ENCODE measurements at places on chromosomes 2 and 18.

GRCh38 chr2:69968609-69969008, 7.2 kb upstream of the ASPRV1 start:
- no peak for DNase-seq

DNA sequence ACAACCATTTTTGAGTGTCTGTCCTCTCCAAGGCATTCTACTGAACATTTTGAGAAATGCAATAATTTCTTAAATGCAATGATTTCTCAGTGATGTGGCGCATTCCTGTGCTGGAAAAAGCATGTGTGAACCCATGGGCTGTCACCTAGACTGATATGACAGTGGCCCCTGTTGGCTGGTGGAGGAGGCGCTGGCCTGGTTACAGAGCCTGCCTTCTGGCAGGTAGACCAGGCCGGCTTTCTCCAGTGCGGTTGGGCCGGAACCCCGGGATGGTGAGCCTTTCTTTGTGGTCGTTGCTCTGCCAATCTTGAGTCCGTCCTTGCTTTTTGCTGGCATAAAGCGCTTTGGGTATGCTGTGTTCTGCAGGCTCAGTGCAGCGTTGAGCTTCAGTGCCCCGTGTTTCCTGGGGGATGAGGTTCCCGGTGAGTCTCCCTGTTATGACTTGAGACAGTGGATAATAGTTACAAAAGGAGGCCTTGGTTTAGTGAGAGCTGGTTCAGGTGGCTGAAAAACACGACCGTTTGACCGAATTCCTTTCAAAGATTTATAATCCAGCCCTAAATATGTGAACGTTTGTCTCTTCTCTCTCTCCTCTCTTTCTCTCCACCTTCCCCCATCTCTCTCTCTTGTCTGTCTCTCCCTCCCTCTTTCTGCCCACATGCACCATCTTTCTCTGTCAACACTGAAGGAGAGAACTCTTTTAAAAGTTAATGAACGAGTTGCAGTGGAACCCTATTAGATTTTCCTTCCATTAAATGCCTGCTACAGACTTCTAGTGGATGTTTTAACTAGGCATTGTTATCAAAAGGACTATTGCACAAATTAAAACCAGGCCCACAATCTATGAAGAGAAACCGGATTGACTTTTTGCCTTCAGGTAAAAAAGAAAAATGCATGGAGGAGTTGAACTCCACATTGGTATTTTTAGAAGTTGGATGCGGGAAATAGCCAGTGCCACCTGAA, 34.0 kb downstream of the TSHZ1 start:
- peak; percentile 39 for DNase-seq

GRCh38 chr2:239070466-239070865, 222.6 kb downstream of the TWIST2 start:
- no peak for DNase-seq

DNA sequence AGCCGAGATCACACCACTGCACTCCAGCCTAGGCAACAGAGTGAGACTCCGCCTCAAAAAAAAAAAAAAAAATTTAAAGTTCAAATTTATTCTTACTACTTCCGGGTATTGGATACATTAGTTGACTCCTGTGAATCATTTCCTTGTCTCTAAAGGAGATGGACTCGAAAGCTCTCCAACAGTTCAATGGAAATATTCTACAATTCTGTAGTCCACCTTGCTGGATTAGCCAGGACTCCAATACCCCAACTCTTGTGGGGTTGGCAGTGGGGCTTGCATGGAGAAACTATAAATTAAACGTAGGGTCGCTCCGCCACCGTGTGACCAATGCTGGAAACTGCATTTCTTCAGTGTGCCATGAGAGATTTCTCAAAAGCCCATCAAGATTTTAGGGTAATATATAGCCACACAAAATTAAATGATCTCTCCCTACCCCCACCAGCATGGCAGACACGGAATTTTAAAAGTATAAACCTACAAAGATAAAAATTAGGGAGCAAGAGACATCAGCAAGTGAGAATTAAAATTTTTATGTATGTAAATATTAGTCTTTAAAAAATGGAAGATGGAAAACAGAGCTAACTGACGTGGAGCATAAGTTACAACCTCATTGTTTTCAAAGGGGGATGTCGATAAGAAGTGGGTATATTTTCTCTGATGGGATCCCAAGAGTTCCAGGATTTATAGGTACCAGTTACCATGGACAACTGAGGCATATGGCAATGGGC, 27.8 kb upstream of the GAREM2 start:
- peak; percentile 73 for DNase-seq

GRCh38 chr18:59909289-59910036, 9.7 kb downstream of the PMAIP1 start:
- DNase-seq: no peak

DNA sequence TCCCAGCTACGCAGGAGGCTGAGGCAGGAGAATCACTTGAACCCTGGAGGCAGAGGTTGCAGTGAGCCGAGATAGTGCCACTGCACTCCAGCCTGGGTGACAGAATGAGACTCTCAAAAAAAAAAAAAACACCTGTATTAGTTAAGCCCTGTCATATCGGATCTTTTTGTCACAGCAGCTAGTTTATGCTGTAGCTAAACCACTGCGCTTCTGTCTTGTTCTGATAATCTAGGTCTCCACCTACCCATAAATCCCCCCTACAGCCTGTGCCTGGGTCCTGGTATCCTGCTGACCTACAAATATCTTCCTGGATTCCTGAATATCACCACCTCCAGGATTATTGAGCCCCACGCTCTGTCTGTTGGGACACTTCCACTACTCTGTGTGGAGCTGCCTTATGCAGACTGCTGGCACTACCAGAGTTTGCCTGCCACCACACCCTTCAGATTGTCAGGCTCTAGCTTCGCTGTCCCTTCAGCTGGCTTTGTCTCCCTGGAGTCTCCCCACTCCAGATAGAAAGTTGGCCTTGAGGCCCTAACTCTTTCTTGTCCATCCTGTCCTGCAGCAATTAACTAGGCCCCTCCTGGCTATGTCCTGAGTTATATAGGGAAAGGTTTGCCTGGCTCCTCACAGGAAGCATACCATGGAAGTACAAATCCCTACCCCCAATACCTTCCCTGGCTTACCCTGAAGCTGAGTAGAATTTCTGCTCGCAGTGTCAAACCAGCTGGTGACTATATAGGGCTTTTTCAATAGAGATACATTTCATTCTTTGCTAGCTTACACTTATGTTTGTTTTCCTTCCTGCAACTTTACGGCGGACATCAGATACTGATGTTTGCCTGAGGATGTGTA, 136.0 kb upstream of the SERTAD2 start:
- DNase-seq: no peak

GRCh38 chr2:241994556-241995213, 125.2 kb downstream of the RTP5 start:
- no peak for DNase-seq

All from adrenal gland (tissue), 19 donors.